ENCODE measurements at places on chromosomes 11 and 22. TPM values are rescaled to one million over a fixed set of nuclear protein-coding genes. Genes with fewer than 3 reads are reported as not detected.

The OR2AT4 gene
- total RNA-seq: not detected

The GRIK4 gene
- total RNA-seq: 0.29 TPM

The KDM4E gene
- not detected for total RNA-seq

The DUSP8 gene
- 0.14 TPM for total RNA-seq

The APOBEC3F gene
- total RNA-seq: 2.0 TPM

The KIF18A gene
- 5.9 TPM for total RNA-seq

Measured in placental pericyte (primary cell).